ENCODE measurements at places on chromosomes 2 and 18.

- DNase-seq, result no peak
Observed at GRCh38 chr2:222320436-222321395, 21.9 kb upstream of the PAX3 start.

GRCh38 chr2:50865235-50865634 is 166.7 kb downstream of the NRXN1 start:
- no peak for DNase-seq

GRCh38 chr18:39415471-39415870 is 1849.9 kb upstream of the CELF4 start:
- no peak for DNase-seq

DNA sequence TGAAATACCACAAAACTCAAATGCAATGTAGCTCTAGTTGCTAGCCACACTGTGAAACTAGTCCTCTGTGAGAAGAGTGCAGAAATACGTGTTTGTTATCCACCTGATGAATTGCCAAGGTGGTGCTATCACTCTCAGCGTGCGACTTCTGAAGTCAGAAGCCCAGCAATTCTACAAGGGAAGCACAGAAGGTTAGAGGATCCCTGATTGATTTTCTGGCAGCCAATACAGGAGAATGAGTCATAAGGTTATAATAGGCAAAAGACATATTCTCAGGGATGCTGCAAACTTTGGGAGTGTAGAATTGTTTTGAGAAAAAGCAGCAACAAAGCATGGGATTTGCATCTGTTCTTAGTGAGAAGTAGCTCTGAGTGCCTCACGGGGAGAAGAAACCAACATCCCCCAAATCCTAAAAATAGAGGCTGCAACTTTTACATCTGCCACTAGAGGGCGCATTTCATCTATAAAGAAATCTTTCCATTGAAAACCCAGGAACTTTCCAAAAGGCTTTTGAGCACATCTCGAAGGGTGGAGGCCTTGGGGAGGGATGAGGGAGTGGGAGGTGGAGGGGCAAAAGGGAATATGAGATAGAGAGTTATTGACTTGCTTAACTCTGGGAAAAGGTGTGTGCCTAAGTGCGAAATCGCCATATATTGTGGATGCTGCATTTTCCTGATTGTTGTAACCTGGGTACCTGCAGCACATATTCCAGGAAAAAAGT is 78.0 kb downstream of the TMEM182 start:
- DNase-seq, result no peak

GRCh38 chr2:71526975-71527374 is 73.6 kb downstream of the DYSF start:
- no peak for DNase-seq

DNA sequence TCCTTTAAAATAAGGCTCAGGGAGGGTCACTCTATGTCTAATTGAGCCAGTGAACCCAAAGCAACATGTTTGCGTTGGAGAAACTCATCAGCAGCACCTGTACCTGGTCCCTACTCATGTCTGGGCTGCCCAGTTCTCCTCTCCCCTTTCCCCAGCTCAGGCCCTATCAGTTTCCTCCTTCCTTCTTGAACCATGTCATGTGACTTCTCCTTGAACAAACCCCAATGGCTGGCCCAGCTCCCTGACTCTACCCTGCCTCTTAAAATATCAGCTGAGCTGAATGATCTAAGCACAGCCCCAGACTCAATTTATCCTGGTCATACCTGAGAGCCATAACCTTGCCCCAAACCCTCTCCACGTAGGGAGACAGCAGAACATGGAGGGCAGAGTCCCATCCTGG is 290.9 kb downstream of the LPIN1 start:
- no peak for DNase-seq

- no peak for DNase-seq
Observed at GRCh38 chr2:172843902-172844715, 108.5 kb downstream of the RAPGEF4 start.

- no peak for DNase-seq
Observed at GRCh38 chr2:64804651-64805050, 150.9 kb upstream of the SERTAD2 start.

GRCh38 chr2:26530696-26531095 is 52.8 kb upstream of the OTOF start:
- DNase-seq, result no peak

- DNase-seq, result no peak
Observed at GRCh38 chr18:77144451-77145118, 12.0 kb upstream of the MBP start.

DNA sequence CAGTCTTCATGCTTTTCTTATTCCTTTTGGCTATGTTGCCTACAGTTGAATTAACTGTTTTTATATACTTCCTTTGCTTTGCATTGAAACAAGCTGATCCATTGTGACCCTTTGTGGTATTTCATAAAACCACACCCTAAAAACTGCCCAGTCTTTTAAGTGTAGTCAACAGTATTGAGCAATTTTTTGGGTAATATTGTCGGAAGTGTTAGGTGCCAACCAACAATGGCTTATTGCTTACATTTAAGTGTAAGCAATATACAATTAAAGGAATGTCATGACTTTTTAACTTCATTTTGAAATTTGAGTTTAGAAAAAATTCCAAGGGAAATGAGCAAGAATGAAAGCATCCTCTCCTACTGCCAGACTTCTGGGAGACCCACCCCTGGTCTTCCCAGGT is 174.1 kb downstream of the NEDD4L start:
- DNase-seq, result no peak

DNA sequence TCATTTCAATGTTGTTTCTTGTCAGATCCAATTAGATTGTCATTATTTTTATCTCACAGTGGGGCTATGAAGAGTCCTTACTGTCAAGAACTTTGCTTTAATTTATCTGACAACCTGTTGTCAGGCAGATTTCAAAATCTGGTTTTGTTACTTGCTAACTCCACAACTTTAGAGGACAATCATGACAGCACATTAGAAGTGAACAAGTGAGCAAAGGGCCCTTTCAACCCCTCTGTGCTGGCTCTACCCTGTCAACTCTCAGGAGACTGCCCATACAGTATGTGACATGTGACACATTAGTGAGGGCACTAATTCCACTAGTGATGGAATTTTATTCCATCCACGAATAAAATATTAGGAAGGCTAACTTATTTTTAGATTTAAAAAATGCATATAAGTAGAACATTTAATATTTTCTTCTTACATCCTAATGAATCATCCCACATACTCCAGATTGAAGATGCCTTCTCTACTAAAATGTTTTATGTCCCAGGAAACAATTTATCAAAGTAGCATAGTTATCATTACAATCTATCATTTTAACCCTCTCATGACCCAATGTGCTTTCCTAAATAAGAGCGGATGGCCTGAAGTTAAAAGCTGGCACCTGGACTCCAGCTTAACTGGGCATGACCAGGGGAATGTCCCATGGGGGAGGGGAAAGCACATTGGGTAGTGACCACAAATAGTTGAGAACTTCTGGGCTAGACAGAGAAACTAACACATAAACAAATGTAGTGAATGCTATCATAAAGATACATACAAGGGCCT is 97.6 kb upstream of the PPP1CB start:
- no peak for DNase-seq

DNA sequence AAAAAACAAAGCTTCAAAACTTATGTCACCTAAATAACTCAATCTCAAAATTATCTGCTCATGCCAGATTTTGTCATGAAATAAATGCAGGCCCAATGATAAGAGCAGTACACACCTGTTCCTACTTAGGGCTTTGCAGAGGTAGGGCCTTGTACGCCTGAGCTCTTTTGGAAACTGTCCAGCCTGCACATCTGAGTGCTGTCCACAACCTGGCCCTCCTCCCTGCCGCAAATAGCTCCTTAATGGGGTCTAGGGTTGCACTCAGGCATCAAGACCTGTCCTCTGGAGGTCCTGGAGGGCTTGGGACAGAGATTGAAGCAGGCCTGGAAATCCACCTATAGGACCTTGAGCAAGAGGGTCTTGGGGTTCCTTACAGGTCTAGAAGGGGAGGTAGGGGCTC is 115.4 kb upstream of the CCDC195 start:
- no peak for DNase-seq

DNA sequence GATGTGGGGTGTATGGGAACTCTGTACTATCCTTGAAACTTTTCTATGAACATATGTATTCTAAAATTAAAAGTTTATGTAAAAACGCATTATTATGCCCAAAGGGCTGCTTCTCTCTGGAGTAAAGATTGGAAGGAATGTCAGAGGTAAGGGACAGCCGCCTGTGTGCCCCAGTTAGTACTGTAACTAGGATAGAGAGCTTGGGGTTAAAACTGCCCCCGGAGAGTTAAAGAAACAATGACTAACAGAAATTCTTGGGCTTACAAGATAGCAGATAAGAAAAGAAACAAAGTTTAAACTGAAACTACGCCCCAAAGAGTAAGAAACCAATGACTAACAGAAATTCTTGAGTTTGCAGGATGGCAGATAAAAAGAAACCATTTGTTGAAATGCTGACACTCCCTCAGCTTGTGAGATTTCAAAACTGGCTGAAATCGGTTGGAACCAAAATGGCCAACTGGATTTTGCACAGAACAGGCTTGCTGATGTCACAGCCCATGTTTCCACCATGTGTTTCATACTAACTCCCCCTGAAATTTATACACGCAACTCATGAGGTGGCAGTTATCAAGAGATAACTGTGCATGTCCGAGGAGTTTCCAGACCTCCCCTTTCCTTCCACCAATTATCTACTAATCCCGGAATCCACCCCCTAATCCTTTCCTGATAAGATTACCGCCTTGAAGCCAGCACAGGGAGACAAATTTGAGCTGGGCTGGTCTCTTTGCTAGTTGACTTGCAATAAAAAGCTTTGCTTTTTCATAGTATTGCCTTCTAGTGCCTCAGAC is 8.7 kb upstream of the TXNDC2 start:
- DNase-seq, result no peak

GRCh38 chr18:9062418-9062751 is 40.1 kb upstream of the NDUFV2 start:
- no peak for DNase-seq

DNA sequence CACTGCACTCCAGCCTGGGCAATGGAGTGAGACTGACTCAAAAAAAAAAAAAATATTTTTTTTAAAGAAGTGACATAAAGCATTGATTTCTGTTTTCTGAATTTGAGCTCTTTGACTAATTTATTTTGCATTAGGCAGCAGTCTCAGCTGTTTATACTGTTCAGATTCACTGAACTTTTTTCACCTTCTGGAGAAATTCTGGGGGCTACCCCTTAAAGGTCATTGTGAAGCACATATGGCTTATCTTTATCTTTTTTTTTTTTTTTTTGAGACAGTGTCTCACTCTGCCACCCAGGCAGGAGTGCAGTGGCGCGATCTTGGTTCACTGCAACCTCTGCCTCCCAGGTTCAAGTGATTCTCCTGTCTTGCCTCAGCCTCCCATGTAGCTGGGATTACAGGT is 12.9 kb downstream of the PHLPP1 start:
- DNase-seq, result no peak

DNA sequence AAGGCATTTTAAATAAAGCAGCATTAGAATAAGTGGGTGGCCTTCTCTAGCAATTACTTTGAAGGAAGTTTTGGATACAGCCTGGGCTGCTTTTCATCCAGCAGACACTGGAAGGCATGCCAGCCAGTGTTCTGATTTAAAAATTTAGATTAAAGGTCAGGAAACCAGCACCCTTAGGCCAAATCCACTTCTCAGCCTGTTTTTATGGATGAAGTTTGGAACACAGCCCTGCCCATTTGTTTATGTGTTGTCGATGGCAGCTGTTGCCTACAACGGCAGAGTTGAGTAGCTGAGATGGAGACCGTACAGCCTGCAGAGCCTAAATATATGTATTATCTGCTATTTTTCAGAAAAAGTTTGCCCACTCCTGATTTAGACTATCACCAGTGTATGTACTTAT is 313.6 kb upstream of the ACVR2A start:
- no peak for DNase-seq

DNA sequence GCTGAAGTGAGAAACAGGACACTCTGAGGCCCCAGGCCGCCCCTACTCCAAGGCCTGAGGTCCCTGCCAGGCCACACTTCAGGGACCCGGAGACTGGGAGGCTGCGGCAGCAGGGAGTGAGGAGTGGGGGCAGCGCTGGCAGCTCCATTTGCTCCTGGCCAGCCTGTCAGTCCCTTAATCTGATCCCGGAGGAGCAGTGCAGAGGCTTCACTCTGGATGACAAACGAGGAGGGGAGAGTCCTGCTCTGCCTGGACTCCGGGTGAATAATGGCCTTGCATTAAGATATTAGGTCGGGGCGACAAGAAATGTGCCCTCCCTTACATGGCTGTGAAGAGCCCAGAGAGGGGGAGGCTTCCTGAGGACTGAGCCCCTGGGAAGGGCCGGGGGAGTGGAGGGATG is 14.3 kb upstream of the PRSS56 start:
- no peak for DNase-seq

DNA sequence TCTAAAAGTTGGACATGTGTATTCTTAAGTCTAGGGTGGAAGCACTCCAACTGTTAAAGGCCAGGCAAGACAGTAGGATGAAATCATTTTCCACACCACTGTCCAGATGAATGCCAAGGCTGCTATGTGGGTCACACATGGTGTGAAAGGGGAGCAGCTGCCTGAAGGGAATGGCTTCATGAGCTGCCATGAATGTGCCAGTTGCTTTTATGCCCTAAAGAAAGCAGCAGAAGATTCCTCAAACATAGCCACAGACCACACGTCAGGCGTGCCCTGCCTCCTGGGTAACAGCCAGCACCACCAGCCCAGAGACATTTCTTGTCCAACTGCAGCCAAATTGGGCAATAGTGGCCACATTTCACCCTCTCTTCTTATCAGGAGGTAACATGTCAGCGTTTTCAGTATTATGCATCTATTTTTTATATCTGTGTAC is 130.2 kb downstream of the MTCL1 start:
- no peak for DNase-seq

- no peak for DNase-seq
Observed at GRCh38 chr2:241514553-241514952, 6.2 kb upstream of the STK25 start.

- no peak for DNase-seq
Observed at GRCh38 chr18:41347057-41347456, 608.0 kb upstream of the PIK3C3 start.

GRCh38 chr2:159202568-159203071 is 83.9 kb downstream of the WDSUB1 start:
- DNase-seq, result no peak

GRCh38 chr2:181146171-181146570 is 165.8 kb downstream of the UBE2E3 start:
- DNase-seq, result no peak

GRCh38 chr2:37529830-37530415 is 141.5 kb downstream of the CDC42EP3 start:
- no peak for DNase-seq

- DNase-seq, result no peak
Observed at GRCh38 chr18:31409276-31409675, 32.7 kb downstream of the DSG4 start.

DNA sequence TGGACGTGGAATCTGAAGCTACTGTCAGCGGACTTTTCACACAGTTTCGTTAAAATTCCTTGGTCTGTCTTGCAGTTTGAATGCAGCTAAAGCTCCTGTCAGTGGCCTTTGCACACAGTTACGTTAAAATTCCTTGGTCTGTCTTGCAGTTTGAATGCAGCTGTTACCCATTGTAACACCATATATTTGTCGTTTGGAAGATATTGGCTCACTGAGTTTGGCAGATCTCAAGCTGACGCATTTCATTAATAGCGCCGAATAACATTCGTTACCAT is 1.0 kb downstream of the LIMS1 start:
- no peak for DNase-seq

- DNase-seq, result no peak
Observed at GRCh38 chr2:67702937-67703336, 305.8 kb downstream of the ETAA1 start.

- DNase-seq, result no peak
Observed at GRCh38 chr2:56444339-56444738, 260.5 kb downstream of the CCDC85A start.

- no peak for DNase-seq
Observed at GRCh38 chr2:205849136-205849535, 166.8 kb downstream of the NRP2 start.

Data from stimulated activated CD8-positive, alpha-beta memory T cell treated with anti-CD3 and anti-CD28 coated beads, Interleukin-4, amount 100 ng/mL, for 4 hours (primary cell).